ENCODE measurements at places on chromosomes 5 and 9.

- DNase-seq = no peak
Measured at GRCh38 chr5:105754056-105754455, 1916.7 kb downstream of the EFNA5 start.

DNA sequence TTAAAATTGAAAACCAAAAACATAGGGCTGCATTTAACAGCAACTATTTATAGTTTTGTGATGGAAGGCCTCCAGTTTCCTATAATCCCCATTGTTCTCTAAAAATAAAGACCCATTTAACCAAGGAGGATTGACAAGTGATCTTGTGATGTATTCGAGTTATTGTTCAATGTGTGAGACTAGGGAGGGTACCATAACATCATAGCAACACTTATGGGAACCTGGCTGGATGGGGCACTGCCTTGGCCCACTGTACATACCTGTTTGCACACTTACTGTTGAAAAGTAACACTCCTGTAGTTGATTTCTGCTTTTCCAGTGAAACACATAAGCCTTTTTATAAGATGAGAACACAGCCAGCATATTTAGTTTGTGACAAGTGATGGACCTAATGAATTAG lies 32.3 kb downstream of the MACIR start:
- DNase-seq = no peak

GRCh38 chr5:72372923-72373322 lies 52.8 kb downstream of the PTCD2 start:
- DNase-seq = no peak

DNA sequence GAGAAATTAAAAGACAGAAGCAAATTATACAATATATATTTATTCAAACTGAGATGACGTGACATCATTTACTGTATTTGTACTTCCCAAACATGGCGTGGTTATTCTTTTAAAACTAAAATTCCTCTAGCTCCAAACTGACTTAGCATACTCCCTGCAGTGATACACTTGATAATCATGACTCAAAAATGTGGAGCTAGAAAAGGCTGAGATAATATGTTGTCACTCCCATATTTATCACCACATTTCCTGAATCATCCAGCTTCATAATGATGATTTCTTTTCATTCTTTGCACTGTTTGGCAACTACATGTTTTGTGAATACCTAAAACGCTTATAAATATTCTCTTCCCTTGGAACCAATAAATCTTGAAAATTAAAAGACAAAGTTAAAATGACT lies 341.0 kb downstream of the EBF1 start:
- DNase-seq = no peak

DNA sequence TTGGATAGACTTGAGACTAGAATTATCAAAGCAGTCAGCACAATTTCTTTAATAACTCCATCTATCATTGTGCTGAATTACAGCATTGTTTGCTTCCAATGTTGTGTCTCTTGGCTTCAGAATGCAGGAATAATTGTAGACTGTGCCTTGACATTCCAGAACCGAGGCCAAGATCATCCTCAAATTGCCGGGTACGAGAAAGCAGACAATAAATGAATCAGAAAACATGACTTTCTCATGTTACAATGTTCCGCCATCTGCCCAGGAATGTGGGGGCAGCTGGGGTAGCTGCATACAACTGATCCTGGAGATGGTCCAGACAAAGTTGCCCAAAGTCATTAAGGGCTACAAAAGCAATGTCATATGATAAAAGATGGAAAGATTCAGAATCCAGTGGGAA lies 206.2 kb upstream of the SGCD start:
- DNase-seq = no peak

DNA sequence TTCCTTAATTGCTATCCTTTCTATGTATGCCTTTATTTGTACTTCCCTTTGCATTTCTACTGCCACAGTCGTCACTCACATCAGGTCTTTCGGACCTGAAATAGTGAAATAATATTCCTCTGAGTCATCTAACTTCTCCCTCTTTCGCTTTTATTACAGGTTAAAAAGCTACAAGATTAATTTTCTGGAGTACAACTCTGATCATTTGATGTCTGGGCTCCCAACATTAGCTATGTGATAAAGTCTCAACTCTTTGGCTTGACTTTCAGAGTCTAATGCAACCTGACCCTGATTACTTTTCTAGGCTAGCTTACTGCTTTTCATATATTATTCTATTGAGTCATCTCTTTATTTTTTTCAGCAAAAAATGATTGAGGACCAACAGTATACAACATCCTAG lies 638.8 kb upstream of the WWC1 start:
- DNase-seq = no peak

DNA sequence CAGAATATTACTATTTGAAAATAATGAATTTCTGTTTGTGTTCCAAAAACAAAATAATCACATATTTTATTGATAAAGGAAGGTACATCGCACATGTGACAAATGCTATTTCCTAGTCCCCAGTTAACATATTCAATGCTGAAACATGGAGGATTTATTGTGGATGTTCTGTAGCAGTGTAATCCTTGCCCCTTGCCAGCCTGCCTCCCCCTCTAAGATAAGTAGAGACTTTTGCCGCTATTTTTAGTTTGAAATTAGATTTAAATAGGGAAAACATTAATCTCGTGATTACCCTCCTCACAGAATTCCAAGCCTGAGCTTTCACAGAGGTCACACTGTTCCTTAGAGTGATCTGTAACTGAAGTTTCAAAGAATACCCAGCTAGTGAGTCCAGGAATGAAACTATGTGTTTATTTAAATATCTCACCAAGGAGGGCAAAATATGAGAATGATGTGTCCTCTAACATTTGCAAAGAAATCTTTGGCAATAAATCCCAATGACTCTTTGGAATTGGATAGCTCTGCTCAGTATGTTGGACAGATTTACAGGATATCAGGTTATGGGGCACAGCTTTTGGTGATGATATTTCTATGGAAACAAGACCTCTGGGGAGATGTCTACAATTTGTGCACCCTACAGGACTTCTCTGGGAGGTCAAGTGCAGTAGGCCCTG lies 17.3 kb downstream of the CTXN3 start:
- DNase-seq = no peak

DNA sequence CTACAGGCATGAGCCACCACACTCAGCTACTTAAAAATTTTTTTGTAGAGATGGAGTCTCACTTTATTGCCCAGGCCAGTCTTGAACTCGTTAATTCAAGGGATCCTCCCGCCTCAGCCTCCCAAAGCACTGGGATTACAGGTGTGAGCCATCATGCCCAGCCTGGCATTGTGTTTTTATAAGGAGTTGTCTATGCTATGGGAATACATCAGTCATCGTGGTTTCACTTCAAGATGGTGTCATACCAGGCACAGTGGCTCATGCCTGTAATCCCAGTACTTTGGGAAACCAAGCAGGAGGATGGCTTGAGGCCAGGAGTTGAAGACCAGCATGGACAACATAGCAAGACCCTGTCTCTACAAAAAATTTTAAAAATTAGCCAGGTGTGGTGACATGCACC lies 49.7 kb downstream of the CYSTM1 start:
- no peak for DNase-seq

DNA sequence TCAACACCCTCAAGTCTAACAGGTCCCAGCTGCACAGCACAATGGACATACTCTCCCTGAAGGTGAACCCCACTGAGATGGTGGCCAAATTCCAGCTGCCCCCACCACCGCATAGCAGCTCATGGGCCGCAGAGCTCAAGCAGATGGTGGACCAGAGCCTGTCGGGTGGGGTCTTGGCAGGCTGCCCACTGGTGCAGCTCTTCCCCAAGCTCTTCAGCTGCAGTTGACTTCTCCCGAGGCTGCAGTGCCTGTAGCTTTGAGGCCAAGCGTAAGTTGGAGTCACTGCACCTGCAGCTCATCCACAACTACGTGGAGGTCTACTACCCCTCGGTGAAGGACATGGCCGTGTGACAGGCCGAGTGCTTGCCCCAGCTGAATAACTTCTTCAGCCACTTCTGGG lies 56.6 kb upstream of the SPTLC1 start:
- no peak for DNase-seq

DNA sequence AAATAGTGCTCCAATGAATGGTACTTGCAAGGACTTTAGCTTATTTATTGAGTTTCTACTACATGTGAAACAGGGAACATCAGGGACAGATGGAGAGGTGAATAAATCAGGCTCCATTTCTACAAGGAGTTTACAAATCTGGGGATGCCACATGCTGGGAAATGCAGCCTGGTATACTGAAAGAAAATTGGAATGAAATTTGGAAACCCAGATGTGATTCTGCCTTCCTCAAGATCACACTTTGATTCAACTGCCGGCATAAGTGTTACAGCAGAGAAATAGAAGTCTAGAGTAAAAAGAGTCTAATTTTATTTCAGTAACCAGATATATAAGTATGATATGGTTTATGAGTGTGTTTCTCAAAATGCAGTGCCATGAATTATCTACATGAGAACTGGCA lies 1408.4 kb upstream of the C9orf72 start:
- no peak for DNase-seq

DNA sequence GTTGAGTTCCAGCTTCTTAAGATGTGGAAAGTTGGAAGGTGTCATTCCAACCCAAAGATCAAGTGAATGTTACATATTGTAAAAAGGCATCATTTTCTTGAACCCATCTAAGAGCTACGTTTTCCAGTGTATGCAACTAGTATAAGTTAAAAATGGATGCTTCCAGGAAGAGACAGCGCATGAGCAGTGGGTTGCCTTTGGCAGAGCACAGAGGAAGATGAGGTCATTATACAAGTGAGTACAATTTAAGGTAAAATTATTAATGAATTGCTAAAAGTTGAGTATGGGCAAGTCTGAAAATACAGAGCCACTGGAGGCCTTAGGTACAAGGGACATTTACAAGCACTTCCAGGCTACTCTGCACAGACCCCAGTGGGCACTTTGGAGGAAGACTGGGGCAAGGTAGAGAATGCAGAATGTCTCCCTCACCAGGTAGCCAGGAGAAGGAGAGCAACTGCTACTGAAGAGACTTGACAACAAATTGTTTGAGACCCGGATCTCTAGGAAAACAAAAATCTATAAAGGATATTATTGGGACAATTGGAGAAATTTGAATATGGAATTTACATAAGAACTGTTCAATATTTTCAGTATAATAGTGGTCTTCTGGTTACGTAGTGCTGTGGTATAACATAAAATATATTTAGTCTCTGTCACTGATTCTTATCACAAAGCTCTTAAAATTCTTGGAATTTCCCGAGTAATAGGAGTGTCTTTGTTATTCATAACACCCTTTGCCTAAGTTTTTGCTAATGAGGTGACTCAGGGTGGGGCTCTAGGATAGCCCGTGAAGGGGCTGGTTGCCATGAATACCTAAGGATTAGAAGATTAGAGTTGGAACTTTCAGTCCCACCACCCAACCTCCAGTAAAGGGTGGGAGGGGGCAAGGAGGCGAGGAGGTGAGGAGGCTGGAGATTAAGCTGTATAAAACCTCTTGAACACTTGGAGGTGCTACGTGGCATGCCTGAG lies 129.9 kb upstream of the FER start:
- DNase-seq = no peak

- DNase-seq = no peak
Measured at GRCh38 chr5:40220260-40220659, 459.5 kb upstream of the PTGER4 start.

GRCh38 chr5:148887123-148887881 lies 60.9 kb downstream of the ADRB2 start:
- no peak for DNase-seq

- DNase-seq = no peak
Measured at GRCh38 chr9:135506327-135507103, 6.0 kb downstream of the MRPS2 start.

DNA sequence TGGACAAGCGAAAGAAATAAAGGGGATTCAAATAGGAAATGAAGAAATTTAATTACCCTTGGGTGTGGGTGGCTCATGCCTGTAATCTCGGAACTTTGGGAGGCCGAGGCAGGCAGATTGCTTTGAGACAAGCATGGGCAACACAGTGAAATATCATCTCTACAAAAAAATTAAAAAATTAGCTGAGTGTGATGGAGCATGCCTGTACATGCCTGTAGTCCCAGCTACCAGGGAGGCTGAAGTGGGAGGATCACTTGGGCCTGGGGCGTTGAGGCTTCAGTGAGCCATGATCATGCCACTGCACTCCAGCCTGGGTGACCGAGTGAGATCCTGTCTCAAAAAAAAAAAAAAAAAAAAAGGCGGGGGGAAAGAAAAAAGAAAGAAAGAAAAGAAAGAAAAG lies 4.0 kb upstream of the RCL1 start:
- DNase-seq = no peak

DNA sequence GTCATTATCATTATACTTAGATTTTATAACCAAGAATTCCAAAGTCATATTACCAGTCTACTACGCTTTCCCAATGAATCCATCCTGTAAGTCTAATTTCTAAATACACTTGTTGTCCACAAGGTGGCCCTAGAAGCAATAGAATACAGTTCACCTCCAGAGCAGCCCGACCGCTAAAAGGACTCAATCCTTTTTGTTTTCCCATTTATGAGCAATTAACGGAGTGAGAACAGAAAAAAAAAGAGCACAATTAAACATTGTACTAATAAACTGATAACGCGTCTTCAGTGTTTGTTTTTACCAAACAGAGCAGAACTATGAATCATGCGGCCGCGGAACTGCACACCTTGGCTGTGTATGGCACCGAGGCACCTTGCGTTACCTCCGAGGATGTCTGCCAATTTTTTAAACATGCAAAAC lies 160.7 kb upstream of the DAPK1 start:
- no peak for DNase-seq

DNA sequence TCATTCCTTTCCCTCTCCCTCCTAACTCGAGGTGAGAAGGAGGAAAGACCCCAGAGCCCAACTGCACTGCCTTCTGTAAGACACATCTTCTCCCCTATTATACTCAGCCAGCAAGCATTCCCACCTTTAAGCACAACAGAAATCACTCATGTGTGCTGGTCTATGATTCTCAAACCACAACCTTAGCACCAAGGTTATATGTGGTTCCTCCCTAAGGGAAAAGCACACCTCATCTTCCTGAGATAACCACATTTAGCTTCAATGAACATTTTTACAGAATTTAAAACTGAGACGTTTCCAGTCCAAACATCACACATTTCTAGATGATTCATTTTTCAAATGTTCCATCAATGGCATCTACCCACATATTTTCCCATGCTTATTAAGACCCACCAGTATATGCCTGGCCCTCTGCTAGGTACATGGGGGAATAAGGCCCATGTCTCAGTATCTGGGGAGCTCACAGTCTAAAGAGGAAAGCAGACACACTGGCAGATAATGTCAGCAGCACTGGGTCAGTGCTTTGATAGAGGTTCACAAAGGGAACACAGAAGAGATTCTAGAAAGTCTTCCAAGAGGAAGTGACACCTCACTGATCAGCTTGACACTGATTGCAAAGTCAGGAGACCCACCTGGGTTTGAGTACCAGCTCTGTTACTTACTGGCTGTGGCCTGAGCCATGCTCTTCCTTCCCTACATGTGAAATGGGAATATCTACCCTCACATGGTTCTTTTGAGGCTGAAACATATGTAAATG lies 245.4 kb downstream of the DENND1A start:
- DNase-seq = no peak

GRCh38 chr9:127569886-127570401 lies 42.1 kb upstream of the STXBP1 start:
- DNase-seq = no peak

Data from cortex of kidney (tissue), 1 donor.